ENCODE measurements at places on chromosomes 4 and X.

DNA sequence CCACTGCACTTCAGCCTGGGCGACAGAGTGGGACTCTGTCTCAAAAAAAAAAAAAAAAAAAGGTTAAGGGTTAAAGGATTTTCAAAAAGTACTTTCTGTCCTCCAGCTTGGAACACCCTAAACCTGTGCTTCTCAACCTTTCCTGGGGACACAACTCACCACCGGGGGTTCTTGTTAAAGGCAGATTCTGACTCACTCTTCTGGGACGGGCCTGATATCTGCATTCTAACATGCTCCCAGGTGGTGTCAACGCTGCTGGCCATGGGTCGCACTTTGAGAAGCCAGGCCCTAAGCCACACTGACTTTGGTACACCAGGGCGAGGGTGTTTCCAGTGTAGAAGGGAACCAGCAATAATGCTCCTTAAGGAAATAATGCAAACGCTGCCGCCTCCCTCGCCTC lies 46.1 kb downstream of the AFAP1 start:
- DNase-seq, result no peak

DNA sequence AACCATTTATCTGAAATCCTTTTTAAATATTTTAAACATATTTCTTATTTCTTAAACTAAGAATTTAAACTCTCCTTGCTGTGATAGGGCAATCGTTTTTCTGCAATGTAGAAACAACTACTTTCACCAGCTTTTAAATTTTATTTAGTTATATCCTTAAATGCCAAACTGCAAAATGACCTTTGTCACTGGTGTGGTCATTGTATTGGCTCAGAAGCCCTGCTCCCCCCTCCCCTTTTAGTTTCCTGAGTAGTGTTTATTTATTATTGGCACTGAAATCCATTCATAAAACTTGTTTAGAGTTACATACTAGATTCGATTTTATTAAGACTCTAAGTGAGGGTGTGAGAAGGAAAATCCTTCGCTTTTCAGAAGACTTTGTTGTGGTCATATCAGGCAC lies 23.0 kb downstream of the MAOA start:
- DNase-seq, result no peak

GRCh38 chr4:171221181-171221580 lies 592.0 kb upstream of the GALNTL6 start:
- no peak for DNase-seq

- DNase-seq, result no peak
These were observed 148.8 kb upstream of the MID1 start for GRCh38 chrX:10769195-10769594.

- DNase-seq, result no peak
These were observed 545 bp downstream of the ABCE1 start for GRCh38 chr4:145098675-145099037.

Measured in forelimb muscle (tissue), 1 donor.